ENCODE measurements at places on chromosomes 2 and 18. TPM values are rescaled to one million over a fixed set of nuclear protein-coding genes. Genes with fewer than 3 reads are reported as not detected.

DNA sequence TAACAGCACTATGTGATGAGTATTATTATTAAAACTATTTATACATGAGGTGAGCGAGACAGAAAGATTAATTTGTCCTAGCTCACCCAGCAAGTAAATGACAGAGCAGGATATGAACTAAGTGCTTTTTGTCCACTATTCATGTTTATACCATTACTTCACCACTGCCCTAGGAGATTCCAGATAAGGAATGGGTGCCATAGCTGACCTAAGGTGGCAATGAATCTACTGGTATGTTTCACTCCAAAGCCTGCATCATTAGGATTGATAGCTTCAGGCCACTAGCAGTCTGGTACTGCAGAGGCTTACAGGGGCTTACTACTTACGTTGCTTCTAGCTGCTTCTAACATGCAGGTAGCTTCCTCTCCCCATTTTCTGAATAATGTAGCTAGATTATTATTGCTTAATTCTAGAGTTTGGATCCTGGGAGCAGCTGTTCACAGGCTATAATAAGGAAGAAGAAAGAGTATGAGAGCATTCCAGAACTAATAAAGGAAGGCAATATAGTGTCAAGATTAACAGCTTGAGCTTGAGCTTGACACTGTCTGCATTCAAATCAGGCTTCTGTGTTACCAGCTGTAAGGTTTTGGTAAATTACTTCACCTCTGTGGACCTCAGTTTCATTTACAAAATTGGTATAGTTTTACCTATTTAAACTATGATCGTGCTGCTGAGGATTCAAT, 153.7 kb downstream of the GALNT3 start:
- DNase-seq = no peak

HOXD13 gene
- not detected for total RNA-seq

GRCh38 chr2:47119001-47119400, 36.1 kb downstream of the STPG4 start:
- peak; percentile 29 for DNase-seq

DNA sequence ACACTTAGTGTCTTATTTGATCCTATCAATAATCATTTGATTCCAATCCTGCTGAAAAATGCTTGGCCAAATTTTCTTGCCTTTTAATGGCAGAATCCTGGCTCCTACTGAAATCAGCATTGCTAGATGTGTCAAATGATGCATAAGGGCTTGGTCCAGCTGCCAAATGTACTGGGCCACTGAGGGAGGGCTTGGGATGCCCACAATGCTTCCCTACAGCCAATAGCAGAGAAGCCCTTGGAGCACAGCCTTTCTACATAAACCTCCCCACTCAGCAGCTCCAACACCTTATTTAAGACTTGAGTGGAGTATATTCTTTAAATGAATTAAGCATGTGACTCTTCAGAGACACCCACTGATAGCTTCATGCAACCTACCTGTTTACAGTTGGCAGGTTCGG, 3.6 kb downstream of the ALK start:
- DNase-seq = no peak

GRCh38 chr2:205510345-205510744, 172.0 kb upstream of the NRP2 start:
- DNase-seq = no peak

DNA sequence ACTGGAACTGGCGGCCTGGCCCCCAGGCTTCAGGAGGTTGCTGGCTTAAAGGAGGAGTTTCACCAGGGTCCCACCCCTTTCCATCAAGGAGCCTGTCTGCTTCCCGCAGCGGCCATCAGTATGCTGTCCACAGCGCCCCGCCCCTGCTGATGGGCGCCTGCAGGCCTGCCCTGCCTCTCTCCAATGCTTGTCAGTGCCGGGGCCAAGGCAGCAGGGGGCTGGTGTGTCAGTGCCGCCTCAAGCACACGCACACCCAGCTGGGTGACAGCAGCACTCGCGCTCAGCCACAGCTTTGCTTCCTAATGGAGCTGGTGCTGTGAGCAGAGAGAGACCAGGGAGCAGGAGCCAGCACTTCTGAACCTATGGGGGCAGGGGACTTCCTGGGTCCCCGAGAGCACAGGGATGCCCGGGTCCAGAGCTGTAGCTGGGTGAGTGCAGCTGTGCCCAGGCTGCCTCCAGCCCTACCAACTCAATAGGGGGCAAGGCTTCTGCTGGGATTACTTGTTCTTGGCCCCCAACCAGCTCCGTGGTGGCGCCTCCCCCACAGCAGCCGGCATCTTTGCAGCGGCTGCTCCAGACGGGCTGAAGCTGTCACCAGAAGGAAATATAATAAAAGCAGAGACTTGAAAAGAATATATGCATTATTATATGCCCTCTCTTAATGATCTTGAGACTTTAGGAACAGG, 377.2 kb upstream of the LRATD1 start:
- DNase-seq = no peak

KDSR gene
- 37.1 TPM for total RNA-seq

DNA sequence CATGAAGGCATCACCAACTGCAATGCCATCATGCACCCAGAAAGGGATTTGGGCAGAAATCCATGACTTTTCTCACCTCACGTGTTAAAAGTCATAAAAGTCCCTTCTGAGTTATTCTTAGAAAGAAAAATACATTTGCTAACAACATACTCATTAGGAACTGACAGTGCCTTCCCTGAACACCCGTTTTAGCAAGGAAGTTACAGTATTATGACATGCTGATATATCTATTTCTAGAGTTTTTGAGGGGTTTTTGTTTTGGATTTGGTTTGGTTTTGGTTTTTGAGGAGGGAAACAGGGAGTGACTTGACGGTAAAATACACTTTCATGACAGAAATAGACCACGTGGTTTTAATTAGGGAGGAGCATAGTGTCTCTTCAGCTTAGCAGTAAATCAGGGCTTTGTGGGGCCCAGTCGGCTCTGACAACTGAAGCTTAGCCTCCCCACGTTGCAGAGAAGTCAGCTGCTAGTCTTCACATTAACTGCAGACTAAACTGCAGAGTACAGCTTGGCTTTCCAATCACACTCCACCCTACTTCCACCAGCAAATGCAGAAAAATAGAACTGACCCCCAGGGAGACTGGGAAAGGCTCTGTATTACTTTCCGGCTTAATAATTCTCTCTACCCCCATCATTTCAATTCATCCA, 141.4 kb downstream of the FAM124B start:
- no peak for DNase-seq

DNA sequence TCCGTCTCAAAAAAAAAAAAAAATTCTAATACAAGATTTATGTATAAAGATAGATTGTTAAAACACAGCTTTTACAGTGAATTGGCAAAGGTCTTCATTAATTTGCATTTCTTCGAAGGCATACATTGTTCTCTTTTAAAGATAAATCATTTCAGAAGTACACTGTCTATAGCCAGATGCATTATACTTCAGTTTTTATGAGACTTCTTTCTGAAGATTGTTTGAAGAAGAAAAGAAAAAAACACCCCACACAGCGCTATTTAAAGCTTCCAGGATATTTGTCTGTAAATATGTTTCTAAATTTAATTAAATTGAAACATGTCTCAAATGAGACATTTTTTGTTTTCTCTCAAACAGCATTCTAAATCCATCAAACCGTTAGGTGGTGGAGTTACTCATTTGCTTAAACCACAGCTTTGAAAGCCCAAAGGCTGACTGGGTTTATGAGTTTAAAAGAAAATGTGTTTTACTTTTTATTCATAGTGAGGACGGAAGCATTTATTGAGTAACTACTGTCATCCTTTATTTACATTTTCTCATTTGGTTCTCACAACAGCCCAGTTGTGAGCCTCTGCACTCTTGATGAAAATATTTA, 42.4 kb upstream of the C1GALT1C1L start:
- DNase-seq = no peak

ASTL gene
- total RNA-seq = not detected

DNA sequence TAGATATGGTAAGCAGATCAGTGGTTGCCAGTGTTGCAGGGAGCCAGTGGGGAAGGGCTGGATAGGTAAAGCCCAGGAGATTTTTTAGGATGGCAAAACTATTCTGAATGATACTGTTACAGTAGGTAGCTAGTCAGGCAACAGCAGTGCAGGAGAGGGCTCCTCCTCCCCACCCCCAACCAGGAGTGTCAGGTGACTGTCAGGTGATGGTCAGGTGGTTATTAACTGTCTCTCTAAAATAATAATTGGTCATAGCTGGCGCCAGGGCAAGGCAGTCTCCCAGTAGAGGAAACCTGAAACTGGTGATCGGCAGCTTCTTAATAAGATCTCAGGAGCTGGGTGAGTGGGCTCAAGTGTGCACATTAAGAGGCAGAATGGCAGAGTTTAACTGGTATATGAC, 201.6 kb upstream of the PARD3B start:
- no peak for DNase-seq

DNA sequence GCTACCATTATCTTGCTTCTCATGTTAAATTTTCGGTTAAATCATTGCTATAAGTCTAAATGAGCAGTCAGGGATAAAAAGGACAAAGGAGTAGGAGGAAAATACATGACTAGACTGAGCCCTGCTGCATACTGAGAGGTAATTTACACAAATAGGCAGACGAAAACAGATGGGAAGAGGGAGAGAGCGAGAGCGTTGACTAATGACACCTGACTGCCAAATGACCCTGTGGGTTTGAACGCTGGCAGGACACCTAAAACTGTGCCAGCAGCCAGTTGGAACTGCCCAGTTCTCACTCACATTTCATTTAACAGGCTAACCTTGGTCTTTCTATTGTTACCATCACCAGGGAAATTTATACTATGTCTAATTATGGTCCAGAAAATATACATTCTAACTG, 978.2 kb downstream of the CPS1 start:
- no peak for DNase-seq

DNA sequence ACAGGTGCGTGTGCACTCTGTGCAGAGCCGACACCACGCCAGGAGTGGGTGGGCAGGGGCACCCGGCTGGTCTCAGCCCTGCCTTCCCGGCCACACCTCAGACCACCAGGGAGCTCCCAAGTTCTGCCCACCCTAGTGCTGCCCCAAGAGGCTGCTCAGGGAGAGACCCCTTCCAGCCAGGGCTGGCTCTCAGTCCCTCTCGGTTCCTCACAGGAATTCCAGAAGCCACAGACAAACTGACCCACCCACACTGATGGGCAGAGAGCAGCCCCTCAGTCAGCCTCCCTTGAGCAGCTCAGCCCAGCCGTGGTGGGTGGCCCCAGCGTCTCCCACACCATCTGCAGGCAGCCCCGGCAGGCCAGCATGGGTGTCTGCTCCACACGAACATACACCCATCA, 33.8 kb downstream of the GPC1 start:
- no peak for DNase-seq

GRCh38 chr2:25700221-25700660, 26.9 kb upstream of the DTNB start:
- DNase-seq = peak; percentile 14

GRCh38 chr18:39946623-39947061, 2008.4 kb upstream of the PIK3C3 start:
- DNase-seq = no peak

- DNase-seq = no peak
Observed at GRCh38 chr2:162217598-162217997, 25.6 kb downstream of the FAP start.

- no peak for DNase-seq
Observed at GRCh38 chr2:128396500-128396891, 77.8 kb upstream of the HS6ST1 start.

DNA sequence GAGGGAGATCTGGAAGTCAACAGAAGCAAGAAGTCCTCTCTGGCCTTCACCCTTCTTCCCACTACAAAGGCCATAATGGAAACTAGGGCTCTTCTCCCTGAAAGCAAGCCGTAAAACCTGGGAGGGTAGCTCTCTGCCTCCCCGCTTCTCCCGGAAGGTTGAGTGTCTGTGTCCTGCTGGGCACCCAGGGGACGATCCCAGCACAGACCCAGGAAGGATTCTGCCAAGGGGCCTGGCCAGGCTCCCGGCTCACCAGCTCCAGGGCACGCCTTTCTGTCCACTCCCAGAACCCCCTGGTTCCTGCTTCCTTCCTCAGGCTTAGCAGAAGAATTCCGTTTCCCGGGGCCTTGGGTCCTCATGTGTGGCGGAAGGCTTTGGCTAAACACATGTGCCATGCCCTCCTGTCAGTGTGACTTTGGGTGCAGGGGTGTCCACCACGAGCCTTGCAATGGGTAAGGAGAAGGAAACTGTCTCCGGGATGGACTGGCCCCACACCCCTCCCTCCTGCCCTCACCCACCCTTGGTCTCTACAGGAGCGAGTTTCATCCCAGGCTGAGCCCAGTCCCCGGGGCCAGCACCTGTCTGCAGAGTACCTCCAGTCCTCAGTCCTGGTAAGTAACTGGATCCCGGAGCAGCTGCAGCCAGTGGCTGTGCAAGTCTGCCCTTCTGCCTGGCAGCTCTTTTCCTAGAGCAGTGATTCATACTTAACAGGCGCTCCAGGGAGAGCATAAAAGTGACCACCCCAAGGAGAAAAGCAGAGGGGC, 135.8 kb downstream of the TPO start:
- DNase-seq = no peak

DNA sequence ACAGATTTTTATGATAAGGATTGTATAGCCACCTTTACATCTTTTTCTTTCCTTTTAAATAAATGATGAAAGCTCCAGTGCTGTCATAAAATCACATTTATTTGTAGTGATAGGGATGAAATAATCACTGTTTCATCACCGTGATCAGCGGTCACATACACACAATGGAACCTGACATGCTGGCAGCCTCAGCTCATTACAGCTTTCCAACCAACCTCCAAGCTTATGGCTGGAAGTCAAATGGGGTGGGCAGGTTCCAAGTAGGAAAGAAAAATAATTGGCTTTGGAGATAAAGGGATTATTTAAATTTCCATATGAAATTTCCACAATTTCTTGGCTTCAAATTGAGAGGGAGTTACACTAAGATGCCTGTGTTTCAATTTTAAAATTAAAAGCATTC, 251.3 kb downstream of the PLCL1 start:
- DNase-seq = no peak

SULT1C2 gene
- not detected for total RNA-seq

DNA sequence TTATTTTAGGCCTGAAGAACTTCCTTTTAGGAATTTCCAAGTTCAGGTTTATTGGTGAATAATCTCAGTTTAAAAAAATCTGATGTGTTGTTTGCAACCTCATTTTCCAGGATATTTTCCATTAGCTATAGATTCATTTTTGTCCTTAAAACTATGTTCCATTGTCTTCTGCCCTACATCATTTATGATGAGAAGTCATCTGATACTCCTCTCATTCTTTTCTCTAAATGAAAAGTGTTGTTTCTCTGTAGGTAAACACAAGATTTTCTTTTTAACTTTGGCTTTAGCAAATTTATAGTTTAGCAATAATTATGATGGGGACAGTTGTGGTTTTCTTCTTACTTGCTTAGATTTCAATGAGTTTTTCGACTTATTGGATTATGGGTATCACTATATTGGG, 427.3 kb downstream of the DCDC2C start:
- no peak for DNase-seq

DNA sequence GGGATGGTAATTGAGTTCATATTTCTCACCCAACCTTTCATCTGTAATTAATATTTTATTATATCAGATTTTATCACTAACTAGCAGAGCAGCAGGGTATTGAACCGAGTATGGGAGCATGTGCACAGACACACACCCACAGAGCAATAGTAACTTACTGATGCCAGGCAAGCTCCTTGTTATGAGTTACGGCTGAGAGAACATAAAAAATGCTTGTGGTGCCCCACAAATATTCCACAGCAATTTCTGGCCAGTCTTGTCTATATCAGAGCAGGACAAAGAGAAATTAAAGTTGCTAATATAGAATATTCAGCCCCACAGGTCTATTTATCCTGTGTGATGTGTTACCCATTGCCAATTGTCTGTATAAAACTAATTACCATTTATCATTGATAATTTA, 501.8 kb upstream of the RAB12 start:
- DNase-seq = no peak
